ENCODE measurements at places on chromosomes 2 and 18.

GRCh38 chr2:62326735-62327134, 130.8 kb downstream of the B3GNT2 start:
- no peak for DNase-seq

DNA sequence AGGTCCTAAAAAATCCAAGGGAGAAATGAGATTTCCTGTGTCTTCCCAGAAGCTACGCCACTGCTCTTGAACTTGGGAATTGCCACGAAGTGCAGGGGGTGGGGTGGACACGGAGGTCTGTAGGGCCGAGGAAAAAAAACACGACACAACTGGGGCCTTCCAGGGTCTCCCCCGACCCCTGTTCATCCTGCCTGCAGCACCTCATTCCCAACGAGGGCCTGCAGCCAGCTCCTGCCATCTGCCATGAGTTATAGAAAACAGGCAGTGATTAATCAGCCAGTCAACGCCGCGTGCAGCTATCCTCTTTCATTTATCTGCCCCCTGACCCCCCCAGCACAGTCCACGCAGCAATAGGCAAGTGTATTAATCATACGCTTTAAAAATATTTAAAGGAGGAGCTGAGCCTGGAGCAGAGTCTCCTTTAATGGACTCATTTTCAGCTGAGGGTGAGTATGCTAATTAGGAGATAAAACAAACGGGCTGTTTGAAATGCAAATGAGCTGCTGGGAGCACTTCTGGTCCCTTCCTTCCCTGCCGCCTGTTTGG, 209.9 kb downstream of the TFCP2L1 start:
- DNase-seq: no peak

DNA sequence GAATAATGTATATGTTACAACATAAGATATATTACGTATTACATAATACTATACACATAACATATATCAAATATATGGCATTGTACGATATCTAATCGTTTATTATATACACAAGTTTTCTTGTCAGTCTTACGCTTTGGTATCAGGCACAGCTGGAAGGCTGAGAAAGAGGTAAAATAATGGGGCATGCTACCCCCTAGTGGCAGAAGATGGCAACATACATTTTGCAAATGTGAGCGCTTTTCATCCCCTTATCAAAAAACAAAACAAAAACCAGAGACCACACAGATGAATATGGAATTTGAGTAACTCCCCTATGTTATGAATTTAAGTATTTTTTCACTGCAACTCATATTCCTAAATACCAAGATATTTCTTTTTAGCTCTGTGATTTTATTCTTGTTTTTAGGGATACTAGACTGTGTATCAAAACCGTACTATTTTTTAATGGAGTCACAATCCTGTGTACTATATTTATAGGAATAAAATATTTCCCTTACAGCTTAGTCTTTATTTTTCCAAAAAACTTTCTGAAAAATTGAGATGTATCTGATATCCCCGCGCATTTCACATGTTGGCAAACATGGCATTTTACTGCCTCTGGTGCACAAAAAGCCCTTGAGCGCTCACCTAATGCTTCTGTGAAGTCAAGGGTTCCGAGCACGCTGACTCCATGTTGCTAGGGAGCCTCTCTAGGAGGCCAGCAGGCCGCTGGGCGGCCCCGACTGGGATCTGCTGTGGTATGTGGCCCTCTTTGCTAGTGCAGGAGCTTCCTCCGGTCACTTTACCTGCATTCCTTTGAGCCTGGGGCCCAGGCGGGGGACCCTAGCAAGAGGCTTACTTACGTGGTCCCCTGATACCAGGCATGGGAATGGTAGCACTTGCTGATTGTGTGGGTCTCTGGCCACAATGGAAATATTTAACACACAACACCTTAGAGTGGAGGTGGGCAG, 62.5 kb downstream of the SLC4A3 start:
- peak; percentile 49 for DNase-seq

DNA sequence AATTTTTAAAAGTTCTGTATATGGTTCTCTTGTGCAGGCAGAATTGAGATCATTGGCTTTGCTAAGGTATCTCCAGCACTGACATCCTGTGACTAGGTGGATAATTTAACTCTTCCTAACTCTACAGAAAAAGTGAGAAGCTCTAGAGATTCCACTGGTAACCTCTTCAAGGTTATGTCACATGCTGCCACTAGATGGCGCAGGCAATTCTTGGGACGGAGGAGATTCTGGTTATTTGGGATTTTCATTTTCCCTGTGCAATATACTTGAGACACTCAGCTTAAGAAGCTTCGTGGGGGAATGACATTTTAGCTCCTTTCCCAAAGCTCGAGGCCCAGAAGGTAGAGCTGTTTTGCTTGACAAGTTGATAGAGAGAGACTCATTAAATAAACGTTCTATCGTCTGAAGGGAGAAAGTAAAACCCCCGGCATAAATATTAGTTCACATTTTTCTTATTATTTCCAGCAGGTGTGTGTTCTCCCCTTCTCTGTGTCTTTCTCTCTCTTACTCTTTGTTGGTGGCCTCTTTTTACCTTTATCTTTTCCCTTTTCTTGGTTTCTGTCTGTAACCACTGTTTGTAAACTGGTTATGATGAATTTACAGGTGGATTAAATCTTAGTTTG, 26.6 kb upstream of the LANCL1 start:
- DNase-seq: peak; percentile 38

- no peak for DNase-seq
Observed at GRCh38 chr2:172420216-172420615, 7.2 kb upstream of the ITGA6 start.

DNA sequence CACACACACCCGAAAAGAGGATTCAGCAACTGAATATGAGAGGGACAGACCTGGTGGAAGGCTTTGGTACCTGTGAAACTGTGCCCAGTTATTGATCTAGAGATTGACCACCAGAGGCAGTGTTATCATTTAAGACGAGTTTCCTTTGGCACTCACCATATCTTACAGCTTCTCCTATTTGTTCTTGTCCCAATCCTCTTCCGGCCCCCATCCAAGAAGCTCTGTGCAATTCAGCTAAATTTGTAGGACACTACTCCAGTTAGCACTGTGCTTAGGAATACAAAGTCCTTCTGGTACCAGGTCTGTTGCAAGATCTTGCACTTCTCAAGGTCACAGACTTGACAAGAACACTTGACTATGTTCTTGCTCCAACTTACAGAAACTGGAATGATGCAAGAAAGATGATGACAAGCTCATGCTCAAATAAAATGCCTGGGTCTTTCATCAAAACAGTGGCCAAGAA, 177.7 kb downstream of the TMEM247 start:
- DNase-seq: peak; percentile 20

DNA sequence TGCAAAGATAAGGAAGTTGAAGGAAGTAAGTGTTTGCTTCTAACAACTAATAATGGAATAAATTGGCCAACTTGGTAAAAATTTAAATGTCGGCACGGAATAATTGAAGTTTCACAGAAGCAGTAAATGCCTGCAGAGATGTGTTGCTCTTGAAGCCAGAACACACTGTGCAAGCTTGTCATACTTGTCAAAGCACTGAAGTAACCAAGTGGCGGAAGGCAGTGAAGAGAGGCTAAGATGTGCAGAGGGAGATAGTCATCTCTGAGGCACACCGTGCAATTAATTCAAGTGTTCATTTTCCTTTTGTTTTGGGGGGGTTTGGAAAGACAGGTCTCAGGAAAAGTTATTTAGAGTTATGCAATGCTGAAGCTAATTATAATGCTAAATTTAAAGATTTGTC, 5.2 kb downstream of the DCDC2C start:
- no peak for DNase-seq

- no peak for DNase-seq
Observed at GRCh38 chr2:72923833-72924352, 6.6 kb downstream of the EMX1 start.

GRCh38 chr18:61829108-61829507, 63.7 kb downstream of the RNF152 start:
- no peak for DNase-seq

- DNase-seq: no peak
Observed at GRCh38 chr2:168662651-168663208, 139.7 kb upstream of the NOSTRIN start.

- no peak for DNase-seq
Observed at GRCh38 chr18:22459491-22459890, 41.8 kb upstream of the CTAGE1 start.

DNA sequence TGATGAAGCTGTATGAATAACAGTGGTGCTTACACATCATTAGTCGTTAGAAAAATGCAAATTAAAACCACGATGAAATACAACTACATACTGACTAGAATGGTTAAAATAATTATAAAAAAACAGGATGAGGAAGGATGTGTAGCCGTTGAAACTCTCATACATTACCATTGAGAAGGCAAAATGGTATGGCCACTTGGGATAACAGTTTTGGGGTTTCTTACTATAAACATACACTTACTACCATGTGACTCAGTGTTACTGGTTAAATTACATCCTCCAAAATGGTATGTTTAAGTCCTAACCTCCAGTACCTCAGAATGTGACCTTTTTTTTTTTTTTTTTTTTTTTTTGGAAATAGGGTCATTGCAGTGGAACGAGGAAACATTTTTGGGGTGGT, 58.4 kb downstream of the UBE2E3 start:
- no peak for DNase-seq

GRCh38 chr2:64797881-64798575, 144.3 kb upstream of the SERTAD2 start:
- no peak for DNase-seq

DNA sequence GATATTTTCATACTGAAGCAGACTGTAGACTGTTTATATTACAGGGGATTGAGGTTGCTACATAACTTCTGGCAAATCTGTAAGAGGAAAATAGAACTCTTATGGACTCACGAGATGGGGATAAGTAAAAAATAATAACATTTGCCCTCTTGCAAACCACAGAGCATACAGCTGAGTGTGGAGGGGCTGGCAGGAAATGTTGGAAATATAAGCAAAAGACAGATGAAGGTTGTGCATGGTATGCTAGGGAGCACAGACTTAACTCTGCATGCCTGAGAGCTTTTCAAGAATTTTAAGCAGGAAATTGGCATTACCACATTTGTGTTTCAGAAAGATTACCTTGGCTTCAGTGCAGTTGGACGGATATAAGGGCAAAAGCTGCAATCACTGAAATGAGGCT, 411.1 kb downstream of the RAD51AP2 start:
- no peak for DNase-seq

- DNase-seq: no peak
Observed at GRCh38 chr2:17894005-17894404, 15.5 kb downstream of the KCNS3 start.

GRCh38 chr2:25256488-25256875, 85.2 kb downstream of the DNMT3A start:
- DNase-seq: no peak

DNA sequence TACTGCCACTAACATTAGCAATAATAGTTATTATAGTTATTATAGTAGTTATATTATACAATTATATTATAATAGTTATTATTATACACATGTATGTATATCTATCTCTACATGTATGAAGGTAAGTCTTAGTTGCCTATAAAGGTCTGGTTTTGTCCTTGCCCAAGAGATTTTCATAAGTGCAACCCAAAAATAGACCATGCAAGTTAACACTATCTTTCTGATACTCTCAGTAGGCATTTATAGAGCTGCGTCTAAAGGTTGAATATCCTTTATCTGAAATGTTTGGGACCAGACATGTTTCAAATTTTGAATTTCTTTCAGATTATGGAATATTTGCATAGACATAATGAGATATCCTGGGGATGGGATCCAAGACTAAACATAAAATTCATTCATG, 175.4 kb downstream of the MEMO1 start:
- DNase-seq: no peak

DNA sequence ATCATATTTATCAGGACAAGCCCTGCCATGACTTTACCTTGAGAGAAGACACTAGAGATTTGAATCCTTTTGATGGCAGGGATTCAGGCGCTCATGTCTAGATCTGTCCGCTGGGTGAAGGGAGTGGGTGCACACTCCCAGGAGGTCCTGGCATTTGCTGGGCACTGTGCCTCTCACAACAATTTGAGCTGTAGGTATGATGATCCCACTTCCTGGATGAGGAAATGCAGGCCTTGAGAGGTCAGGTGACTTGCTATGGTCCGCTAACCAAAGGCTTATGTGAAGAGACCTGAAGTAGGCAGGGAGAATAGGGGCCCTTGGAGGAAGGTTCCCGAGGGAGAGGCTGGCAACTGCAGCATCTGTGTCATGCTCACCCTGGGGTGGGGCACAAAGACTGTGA, 206.1 kb downstream of the HAUS1 start:
- no peak for DNase-seq

DNA sequence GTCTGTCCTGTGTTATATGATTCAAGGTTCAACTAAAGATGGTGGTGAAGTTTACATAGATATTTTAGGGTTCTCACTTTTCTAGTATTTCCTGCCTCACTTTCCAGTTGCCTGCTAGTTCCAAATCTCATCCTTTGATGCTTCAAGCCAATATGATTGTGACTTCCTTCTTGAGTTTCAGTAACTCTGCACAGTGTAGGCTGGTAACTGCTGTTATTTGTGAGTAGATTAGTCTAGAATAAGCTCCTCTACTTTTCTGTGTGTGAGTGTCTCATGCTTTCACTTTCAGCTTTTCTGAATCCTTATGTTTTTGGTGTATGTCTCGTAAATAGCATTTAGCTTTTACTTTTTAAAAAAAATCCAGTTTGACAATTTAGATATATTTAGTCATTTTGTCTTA, 42.6 kb downstream of the GALNT1 start:
- DNase-seq: no peak

DNA sequence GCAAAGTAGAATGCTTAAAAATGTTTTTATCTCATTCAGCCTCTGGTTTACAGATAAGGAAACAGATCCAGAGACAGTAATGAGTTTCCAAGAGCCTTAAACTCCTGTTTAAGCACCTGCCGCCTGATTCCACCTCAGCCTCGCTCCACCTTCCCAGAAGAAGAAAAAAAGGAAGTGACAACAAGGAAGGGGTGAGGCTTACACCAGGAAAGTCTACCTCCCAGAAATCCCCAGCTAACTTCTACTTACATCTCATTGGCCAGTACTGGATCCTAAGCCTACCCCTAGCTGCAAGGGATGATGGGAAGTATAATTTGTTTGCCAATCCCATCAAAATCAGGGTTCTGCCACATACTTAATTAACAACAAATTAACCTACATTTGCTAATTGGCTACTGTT, 15.3 kb upstream of the ARID5A start:
- no peak for DNase-seq

- no peak for DNase-seq
Observed at GRCh38 chr2:106358521-106358920, 109.7 kb downstream of the RGPD3 start.

- DNase-seq: no peak
Observed at GRCh38 chr2:71564361-71564760, 111.0 kb downstream of the DYSF start.

- peak; percentile 58 for DNase-seq
Observed at GRCh38 chr2:42127425-42128424, 41.4 kb upstream of the EML4 start.

Measured in CD4-positive, alpha-beta T cell treated with Interleukin-2 at 100 ng/mL for 4 hours (primary cell).